Kidney epithelial cell (primary cell): ENCODE measurements at places on chromosomes 13 and 19. TPM values are rescaled to one million over a fixed set of nuclear protein-coding genes. Genes with fewer than 3 reads are reported as not detected.

GRCh38 chr19:38837656-38838121, 6.1 kb upstream of the ECH1 start:
- DNase-seq = no peak

DNA sequence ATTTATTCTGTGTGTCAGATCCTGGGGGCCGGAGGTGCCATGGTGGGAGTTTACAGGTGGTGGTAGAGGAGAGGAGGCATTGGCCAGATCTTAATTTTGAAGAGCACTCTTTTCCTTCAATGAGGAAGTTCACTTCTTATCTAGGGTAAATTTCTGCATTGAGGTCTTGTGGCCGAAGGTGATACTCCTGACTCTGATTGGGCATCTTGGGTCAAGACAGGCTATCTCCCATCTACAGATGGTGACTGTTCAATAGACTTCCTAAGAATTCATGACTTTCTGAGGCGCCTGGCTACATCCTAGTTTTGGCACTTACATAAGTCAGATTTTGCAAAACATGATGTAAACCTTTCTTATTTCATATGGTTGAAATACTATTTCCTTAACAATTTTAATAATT, 135.2 kb downstream of the SUCLA2 start:
- DNase-seq = no peak

GRCh38 chr13:29448174-29448573, 147.3 kb downstream of the SLC7A1 start:
- DNase-seq = no peak

DNA sequence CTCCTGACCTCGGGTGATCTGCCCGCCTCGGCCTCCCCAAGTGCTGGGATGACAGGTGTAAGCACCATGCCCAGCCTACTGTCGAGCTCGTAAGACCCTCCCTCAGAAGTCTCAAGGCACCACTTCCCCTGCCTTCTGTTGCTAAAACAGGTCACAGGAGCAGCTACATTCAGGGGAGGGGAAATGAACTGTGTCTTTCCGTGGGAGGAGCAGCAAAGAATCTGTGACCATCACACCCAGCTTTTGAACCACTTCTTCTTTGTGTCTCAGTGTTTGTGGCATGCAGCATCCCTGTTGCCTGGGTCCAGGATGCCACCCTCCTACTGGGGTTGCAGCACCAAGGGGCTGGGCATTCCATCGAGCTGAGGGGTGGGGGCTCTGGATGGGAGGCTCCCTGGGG, 7.7 kb upstream of the CSNK1G2 start:
- DNase-seq = no peak

DNA sequence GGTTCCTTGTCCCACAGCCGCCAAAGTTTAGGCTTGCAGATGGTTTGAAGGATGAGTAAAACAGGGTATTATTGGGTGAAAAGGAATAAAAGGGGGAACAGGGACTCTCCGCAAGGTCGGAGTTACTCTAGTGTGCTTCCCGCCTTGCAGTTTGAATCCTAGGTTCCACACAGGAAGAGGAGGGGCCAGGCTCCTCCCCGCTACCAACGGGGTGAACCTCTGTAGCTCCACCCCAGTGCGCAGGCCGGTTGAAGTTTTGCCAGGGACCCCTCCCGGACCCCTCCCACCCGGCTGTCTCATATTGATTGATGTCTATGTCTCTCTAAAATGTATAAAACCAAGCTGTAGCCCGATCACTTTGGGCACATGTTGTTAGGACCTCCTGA, 11.6 kb upstream of the GTF2F2 start:
- no peak for DNase-seq

DNA sequence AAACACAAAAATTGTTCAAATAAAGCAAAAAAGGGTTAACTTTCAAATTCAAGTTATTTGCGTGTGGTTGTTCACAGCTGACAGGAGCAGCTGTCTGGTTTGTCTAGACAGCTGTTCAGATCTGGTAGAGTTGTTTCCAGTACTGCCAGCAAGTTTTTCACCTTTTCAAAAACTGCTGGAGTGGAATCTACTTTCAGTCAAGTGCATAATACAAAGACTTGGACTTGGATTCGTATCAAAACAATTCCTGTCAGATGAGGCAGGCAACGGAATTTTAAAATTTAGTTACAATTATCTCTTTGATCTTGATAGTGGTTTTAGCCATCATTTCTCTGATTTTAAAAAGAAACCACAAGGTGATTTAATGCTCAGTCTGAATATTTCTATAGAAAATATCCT, 51.7 kb upstream of the EEF1AKMT1 start:
- no peak for DNase-seq

Gene DUXA
- total RNA-seq = not detected in 2 replicates

Gene TMC4
- total RNA-seq = 22.0 and 33.9 TPM in 2 replicates
